ENCODE measurements at places on chromosomes 7 and 10.

DNA sequence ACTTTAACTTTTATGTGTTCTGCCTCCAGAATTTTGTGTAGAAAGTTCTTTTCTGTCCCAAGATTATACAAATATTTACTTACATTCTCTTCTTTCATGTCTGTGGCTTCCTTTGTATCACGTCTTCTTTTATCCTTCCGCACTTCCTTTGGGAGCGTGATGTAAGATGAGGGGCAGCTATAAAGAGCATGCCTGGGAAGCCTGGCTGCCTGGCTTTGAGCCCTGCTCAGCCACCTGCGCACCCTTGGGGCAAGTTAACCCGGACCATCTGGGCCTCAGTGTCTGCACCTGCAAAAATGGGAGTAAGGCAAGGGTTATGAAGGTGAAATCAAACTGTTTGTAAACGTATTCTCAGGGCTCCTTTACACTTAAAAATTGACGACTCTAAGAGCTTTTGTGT is 25.2 kb downstream of the PALD1 start:
- no peak for DNase-seq

- no peak for DNase-seq
Observed at GRCh38 chr10:58853668-58854067, 322.8 kb upstream of the PHYHIPL start.

DNA sequence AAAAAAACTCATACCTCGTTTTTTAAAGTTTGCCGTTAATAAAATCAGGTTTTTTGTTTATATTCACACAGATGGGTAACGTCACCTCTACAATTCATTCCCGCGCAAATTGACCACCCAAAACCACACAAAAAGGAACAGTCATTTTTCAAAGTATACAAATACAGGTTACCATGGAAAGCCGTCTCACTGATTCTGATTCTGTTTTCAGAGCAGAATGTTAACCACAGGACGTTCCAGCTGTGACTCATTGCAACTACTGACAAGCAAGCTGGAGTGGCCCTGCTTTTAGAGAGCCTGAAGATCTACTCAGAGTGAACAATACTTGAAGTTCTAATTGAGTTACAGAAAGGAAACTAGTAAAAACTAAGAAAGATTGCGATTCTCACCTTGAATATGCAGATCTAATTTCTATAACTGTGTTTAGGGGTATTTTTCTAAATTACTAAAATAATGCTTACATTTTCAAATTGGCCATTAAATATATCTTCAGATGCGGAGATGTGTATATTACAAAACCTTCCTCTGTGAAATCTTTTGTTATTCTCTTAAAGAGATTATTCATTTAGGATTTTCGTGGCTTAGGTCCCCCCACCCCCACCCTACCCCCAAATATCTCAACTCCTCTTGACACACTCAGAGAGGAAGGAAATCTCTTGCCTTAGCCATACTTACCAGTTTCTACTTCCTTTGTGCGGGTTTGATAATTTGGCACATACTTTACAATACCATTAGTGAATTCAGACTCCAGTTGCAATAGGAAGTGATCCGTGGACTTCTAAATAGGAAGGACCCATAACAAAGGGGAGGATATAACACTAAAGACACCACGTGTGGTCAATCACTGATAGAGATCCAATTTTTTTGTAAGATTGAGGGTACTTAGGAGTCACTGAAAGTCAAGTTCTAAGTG is 106.0 kb downstream of the CUBN start:
- DNase-seq, result peak; percentile 77

- no peak for DNase-seq
Observed at GRCh38 chr10:5553400-5554170, 28.8 kb downstream of the CALML3 start.

- peak; percentile 25 for DNase-seq
Observed at GRCh38 chr10:99328579-99329303, 415 bp upstream of the CNNM1 start.

- DNase-seq, result no peak
Observed at GRCh38 chr10:32413513-32413912, 32.4 kb upstream of the CCDC7 start.

DNA sequence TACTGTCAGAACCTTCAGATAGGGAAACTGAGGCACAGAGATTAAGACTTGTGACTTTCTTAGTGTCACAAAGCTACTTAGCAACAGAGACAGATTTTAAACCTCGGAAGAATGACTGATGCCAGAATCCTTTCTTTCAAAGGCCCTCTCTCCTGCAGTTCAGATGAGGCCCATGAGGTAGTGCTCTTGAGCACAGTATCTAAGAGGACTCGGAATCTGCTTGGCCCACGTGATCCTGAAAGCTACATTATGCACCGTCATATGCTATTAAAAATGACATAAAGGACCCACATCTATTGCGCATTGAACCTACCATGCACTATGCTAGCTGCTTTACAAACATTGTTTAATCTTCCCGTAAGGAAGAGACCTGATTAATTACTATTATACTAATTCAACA is 355.9 kb downstream of the SFMBT2 start:
- DNase-seq, result no peak

DNA sequence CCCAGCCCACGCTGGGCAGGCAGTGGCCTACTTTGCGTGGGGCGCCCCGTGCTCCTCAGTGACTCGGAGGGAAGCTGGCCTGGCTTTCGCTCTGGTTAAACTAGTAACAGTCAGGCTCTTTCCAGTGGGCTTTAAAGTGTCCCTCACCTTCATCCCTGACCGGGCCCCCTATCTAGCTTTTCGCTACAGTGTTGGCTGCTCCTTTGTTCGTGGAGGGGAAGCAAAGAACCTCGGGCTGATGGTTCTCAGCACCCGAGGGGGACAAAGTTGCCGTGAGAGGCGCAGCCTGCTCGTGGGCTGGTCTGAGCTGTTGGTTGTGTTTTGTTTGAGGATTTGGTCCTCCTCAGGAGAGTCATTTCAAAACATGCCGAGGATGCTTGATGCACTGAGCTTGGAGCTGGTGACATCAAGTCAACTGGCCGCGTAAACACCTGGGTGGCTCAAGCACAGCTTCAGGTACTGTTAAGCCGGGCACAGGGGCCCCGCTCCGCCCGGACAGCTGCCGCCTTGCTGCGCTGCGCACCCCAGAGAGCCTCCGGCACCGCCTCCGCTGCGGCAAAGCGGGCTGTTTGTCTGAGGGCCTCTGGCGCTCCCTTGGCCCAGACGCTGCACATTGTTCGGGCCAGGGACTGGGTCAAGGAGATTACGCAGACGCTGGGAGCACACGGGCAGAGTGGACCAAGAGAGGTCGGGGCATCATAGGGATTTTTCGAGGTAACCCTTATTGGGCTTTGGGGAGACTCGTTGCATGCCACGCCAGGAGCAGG is 1.6 kb downstream of the DLX6 start:
- no peak for DNase-seq

- DNase-seq, result no peak
Observed at GRCh38 chr7:98217623-98218582, 6.7 kb downstream of the BHLHA15 start.

GRCh38 chr10:78215645-78216044 is 182.0 kb downstream of the RPS24 start:
- DNase-seq, result no peak

GRCh38 chr10:28254290-28254985 is 48.4 kb downstream of the MPP7 start:
- DNase-seq, result no peak

DNA sequence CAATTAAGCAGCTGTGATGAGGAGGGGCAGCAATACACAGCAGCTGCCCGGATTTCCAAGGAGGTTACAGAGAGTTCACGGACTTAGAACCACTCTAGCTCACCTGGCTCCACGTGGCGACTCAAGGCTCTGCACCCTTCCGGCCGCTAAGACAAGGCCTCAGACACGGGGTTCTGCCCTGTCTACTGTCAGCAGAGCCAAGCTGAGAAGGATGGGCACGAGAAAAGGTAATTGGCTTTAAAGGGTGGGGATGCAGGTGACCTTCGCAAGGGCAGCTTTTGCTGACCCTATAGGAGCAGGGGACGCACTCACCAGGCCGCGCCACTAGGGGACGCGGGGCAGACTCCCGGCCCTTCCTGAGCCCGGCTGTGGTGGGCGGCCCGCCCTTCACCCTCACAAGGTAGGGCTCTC is 152.4 kb downstream of the KIF20B start:
- no peak for DNase-seq

- DNase-seq, result no peak
Observed at GRCh38 chr10:92239151-92239599, 51.7 kb downstream of the CPEB3 start.

DNA sequence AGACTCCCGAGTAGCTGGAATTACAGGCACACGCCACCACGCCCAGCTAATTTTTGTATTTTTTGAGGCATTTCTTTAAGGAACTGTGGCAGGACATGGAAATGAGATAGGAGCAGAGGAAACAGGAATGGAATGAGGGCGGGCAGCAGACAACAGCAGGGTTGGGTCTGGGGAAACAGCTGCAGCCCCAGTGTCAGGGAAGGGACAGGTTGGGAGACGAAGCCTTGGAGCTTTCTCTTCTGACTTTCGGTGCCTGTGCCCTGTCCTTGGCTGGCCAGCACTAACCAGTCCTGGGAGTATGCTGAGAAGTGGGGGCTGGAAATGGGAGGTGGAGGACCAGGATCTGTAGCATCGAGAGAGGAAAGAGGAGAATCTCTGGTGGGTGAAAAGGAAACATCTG is 47.4 kb downstream of the ATOH7 start:
- DNase-seq, result no peak

- DNase-seq, result no peak
Observed at GRCh38 chr7:155785536-155785935, 26.7 kb downstream of the SHH start.

GRCh38 chr7:76260171-76260703 is 42.2 kb upstream of the HSPB1 start:
- DNase-seq, result peak; percentile 16

GRCh38 chr7:32336726-32337125 is 153.5 kb downstream of the LSM5 start:
- no peak for DNase-seq

GRCh38 chr10:116001976-116002375 is 271.0 kb downstream of the GFRA1 start:
- DNase-seq, result no peak

Data from stimulated activated CD4-positive, alpha-beta T cell treated with anti-CD3 and anti-CD28 coated beads, Interleukin-2, amount 100 ng/mL, for 4 hours (primary cell).